Mesothelial cell of epicardium (in vitro differentiated cells): ENCODE measurements at places on chromosomes 1 and 21. TPM values are rescaled to one million over a fixed set of nuclear protein-coding genes. Genes with fewer than 3 reads are reported as not detected.
A peak's percentile ranks its signal among the peaks of the same experiment; 100 is the strongest.

DNA sequence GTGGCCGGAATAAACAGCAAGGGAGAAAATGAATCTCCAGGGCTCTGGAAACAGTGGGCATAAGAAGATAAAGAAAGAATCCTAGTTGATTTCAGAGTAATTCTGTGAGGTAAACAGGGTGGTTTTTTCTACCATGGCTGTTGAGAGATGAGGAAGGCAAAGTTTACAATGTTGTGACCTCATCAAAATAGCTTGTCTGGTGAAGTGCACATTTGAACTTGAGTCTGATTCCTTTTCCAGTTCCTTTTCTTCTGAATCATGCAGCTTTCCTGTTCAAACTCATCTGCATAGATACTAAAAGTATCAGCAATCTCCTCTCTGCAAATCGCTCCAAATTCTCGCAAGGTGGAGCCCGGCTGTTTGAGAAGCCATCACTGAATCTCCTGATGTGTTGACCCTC lies 161.7 kb downstream of the PLPP3 start:
- DNase-seq: no peak

Gene ERVH48-1
- 2.9 to 4.5 TPM (median 4.5 TPM) in 3 replicates for total RNA-seq

GRCh38 chr21:37784591-37785318 lies 131.5 kb downstream of the KCNJ6 start:
- no peak for DNase-seq

Gene FTCD
- 8.8 to 12.5 TPM (median 9.6 TPM) in 3 replicates for total RNA-seq

Gene KCNE2
- total RNA-seq: 0.82 to 1.4 TPM (median 0.92 TPM) in 3 replicates

DNA sequence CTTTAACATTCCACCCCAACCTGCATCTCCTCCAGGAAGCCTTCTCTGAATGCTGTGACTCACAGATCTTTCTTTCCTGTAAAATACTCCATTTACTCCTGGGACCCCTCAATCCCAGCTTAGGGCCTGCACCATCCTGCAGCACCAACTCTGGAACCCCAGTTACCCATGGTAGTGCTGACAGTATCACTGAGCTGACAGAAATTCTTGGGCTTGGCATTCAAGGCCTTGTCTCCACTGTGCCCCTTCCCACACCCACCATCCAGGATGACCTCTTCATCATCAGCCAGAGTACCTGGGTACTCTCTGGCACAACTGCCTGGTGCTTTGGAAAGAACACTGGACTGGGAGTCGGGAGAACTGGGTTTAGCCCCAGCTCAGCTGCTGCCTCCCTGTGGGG lies 8.3 kb downstream of the CYB5RL start:
- DNase-seq: no peak

GRCh38 chr21:43659136-43660000 lies at the start of the genes HSF2BP and RRP1B:
HSF2BP (minus strand) TSS chr21:43659488; CDS start chr21:43658096, 1,392 bp downstream.
RRP1B (plus strand) TSS chr21:43659560; CDS start chr21:43659665, 105 bp downstream.
- DNase-seq: peak; percentile 72

Gene VSIG8
- total RNA-seq: not detected in 3 replicates

DNA sequence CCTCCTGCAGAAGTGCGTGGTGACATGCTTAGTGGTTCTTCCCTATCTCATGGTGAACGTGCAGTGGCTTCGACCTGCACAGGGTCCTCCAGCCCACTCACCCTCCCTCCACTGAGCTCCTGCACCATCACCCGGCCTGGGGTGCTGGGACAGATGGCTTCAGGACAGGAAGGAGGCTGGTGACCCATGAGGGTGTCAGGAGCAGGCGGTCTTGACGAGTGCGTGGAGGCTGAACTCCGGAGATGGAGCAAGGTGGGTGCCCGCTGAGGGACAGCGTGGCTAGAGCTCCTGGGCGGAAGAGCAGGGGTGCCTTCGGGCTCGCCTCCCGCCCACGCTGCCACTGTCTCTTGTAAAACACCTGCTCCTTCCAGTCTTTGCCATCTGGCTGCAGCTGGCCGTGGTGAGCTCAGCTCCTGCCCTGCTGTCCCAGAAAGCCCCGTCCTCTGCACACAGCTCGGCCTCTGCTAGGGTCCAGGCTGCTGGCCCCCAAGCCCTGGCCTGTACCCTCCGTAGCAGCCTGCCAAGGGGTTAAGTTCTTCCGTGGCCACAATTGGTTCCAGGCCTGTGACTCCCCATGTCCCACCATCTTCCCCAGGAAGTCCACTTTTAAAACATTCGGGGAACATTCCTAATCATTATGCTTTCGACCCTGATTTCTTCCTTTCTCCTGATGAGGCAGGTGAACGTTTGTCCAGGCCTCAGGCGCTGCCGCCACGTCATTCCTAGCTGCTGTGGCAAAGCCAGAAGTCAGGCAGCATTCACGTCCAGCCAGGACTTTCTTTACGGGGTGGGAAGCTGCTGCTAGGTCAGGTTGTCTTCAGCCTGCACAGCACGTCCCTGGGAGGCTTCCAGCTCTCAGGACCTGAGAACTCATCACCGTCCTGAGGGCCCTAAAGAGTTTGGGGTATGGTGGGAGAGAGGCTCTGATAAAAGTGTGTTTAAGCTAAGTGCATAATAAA lies 8.1 kb downstream of the KRTAP10-1 start:
- no peak for DNase-seq

Gene CD1D
- 2.2 to 2.8 TPM (median 2.8 TPM) in 3 replicates for total RNA-seq

DNA sequence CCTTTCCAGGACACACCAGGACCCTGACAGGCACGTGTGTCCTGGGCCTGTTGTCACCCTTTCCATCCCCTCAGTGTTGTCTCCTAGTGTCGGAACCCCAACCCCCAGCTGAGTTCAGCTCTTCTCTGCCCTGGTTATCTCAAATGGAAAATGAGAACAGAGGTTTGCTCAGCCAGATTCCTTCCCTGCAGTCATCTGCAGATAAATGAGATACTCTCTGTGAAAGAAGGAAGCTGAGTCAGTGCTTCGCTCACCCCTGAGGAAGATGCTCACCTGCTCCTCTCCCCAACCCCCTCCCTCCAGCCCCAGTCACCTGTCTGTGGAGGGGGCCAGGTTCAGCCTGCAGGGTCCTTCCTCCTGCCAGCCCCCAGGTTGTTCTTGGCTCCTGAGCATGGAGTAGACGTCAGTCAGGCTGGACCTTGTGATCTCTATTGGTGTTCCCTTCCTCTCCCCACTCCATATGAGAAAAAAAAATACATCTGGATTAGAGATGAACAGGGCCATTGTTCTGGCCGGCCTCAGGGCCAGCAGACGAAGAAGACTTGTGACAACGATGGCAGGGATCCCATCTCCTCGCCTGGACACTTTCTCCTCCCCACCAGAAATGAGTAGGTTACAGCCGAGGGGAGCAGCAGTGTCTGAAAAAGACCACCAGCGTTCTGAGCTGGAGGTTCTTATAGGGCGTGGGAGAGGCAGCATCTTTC lies 20.9 kb downstream of the PHGDH start:
- no peak for DNase-seq

DNA sequence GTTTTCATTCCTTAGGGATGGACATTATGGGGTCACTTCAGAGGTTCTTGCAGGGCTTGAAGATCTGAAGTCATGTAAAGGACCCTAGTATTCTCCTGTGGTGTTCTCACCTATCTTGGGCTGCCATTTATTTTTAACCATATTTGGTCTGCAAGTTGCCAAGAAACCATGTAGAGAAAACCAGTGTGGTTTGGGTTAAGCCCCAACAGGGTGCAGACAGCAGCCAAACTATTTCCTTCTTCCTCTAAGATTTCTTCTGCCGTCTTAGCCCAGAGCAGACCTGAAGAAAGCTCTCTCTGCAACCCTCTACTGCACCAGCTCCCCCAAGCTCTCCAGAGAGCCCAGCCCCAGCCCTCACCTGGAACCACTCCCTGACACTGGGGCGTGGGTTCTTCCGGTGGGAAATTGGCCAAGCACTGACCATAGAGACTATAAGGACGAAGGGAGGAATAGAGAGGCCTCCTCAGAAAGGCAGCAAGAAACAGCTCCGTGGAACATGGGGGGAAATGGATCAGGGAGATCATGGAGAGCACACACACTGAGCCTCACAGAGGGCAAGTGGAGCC lies 136.6 kb downstream of the SYF2 start:
- no peak for DNase-seq

DNA sequence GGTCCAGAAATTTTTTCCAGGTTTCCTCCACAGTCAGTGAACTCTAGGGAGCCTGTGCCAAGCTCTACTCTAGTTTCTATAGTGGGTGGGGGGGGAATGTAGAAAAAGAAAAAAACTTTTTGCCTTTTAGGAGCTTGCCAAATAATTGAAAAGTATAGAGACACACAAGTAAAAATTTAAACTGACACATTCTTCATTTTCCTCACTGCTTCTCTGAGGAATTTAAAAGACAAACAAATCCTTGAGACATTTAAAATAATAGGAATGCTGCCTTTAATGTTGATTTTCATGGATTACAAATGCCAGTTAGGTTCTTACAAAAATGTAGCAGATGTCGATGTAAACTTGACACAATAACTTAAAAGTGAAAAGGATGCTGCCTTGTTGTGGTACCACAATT lies 241.9 kb downstream of the DNM3 start:
- DNase-seq: no peak

GRCh38 chr1:36390411-36390810 lies 4.7 kb upstream of the STK40 start:
- no peak for DNase-seq

DNA sequence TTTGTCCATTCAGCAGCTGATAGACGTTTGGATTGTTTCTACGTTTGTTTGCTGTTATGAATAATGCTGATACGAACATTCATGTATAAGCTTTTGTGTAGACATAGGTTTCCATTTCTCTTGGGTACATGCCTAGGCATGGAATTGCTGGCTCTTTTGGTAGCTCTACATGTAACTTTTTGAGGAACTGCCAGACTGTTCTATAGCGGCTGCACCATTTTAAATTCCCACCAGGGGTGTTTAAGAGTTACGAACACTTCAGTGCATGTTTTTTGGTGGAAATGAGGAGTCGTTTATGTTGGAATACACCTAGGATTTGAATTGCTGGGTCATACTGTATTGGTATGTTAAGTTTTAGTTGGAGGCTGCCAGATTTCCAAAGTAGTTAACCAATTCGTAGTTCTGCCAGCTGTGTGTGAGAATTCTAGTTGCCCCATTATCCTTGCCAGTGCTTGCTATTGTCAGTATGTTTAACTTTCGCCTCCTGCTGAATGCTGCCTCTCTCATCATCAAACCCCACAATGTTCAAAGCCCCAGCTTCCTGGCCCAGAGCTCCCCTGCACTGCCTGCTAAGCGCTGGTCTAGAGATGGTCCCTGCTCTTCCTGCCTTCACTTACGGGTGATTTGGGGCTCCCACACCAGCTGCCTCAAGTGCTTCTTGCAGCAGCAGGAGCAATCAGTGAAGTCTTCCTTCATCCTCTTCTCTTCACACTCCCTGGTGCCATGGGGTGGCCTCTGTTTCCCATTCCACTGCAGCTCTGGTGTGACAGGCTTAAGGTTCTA lies 81.0 kb downstream of the MAN1C1 start:
- DNase-seq: no peak

GRCh38 chr1:214448536-214448935 lies 102.9 kb downstream of the PTPN14 start:
- DNase-seq: no peak

GRCh38 chr1:64228167-64228957 lies 24.9 kb downstream of the UBE2U start:
- DNase-seq: no peak

- no peak for DNase-seq
These were observed 42.6 kb upstream of the SRSF10 start for GRCh38 chr1:24022581-24023361.

- no peak for DNase-seq
These were observed 70.4 kb downstream of the DDR2 start for GRCh38 chr1:162702628-162703027.

GRCh38 chr1:67536957-67537666 lies 106.9 kb upstream of the SERBP1 start:
- no peak for DNase-seq

DNA sequence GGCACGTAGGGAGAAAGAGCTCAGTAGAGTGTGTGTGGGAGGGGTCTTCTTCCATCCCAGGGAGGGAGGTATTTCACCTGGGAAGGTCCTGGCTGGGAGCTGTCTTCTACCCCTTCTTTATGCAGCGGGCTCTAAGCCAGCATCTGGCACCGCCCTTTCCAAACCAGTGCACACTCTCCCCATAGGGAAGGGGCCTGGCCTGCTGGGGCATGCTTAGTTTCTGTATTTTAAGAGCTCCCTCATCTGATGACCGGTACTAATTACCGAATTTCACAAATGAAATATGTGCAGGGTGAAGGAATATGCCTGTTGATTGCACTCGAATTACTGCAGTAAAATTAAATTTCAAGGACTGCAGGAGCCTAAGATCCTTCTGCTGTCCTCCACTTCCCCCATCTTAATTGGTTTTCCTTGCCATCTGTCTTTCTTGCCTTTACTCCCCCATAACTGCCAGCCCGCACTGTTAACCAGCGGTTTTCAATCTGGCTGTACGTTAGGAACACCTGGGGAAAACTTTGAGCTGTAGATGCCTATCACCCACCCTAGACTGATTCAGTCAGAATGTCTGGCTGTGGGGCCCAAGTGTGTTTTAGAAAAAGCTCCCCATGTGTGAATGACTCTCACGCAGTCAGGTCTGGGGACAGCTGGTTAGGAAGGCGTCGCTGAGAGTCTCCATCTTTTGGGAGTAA lies 20.1 kb downstream of the GALNT2 start:
- DNase-seq: no peak

GRCh38 chr1:101301446-101302057 lies 64.7 kb downstream of the S1PR1 start:
- no peak for DNase-seq

DNA sequence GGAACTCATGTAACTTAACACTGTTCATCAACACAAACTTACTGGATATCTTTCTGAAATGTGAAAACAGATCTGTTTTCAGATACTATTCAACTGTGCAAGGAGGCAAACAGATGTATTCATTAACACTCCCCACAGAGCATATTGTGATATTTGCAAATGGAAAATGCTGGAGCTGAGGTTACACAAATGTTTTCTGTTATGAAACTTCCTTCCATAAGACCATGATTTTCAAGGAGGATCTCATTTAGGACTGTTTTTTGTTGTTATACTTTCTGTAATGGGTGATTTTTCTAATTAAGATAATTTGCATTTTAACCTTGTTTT lies 56.1 kb downstream of the GABPA start:
- DNase-seq: no peak
